GM18507 (cell line): ENCODE measurements at places on chromosomes 7 and 10.

DNA sequence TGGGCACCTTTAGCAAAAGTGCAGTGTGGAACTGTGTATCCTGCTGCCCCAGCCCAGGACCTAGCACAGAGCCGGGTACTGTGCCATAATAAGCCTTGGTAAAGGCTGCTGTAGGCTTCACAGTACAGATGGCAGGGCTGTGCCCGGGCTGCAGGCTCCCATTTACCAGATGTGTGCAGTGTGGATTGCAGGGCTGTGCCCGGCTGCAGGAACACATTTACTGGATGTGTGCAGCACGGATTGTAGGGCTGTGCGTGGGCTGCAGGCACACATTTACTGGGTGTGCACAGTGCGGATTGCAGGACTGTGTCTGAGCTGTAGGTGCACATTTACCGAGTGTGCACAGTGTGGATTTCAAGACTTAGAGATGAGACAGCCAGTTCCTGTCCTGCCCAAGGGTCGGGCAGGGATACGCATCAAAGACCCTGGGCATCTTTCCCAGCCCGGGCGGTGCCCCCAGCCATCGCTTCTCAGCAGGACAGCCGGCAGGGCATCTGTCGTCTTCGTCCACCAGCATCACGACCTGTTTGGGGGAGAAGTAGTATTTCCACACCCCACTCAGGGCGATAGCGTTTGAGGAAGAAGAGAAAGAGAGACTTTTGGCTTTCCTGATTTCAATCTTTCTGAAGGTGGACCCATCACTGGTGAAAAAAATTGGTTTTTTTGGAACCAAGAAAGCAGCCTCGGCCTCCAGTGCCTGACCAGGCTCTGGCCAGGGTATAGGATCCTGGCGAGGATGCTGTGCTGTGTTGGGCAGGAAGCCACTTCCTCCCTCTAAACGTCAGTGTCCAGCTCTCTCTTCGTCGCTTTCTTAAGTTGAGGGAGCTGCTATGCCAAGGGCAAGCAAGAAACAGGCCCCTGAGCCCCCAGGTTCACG, 180.8 kb downstream of the CUX1 start:
- DNase-seq = no peak

DNA sequence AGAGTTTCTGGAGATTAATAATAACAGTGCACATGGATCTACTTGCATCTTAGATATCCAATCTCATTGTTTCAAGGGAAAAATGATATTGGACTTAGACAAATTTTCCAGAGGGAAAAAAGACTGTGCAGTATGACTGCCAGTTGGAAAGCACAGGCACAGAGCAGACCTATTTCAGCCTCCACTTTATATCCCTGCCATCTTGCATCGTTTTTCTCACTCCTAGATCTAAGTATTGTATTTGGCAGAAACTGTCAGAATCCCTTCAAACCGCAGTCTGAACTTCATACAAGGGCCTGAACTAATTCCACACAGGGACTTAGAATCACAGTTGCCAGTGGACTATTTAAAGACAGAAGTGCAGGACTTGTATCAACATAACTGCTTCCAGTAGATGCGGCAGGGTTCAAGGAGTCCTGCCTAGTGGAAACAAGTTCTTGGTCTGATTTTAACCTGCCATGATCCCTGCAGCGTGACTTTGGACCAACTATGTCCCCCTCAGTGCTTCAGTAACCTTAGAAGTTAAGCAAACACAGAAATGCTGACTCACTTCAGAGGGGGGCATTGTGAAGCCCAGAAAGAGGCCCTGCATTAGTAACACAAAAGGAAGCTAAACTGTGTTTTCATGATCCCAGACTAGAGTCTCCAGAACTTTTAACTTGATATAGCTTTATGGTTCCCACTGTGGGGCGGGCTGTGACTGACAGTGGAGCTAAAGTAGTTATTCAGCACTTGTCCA, 95.7 kb upstream of the PALS2 start:
- DNase-seq = no peak

GRCh38 chr7:51263631-51264484, 52.8 kb downstream of the COBL start:
- no peak for DNase-seq

DNA sequence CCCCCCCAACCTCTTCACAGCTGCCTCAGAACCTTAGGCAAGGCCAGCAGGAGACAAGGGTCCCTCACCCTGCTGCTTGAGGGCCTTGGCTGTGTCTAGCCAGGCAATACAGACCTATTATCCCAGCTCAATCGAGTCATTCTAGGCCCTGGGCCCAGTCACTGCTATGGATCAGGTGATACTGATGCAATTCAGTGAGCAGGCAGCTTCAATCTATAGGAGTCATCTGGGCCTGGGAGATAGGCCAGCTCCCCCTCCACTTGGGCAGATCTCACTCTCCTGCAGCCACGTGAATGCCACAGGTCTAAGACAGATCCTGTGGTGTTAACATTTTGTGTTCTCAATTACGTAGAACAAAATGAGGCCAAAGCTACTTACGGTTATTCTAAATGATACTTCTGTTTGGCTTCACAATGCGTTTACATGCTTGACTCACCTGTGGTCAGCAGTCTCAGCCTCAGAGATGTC, 68.0 kb upstream of the LRRC4 start:
- no peak for DNase-seq

- no peak for DNase-seq
Measured at GRCh38 chr7:64947252-64948000, 43.4 kb downstream of the ZNF117 start.

- no peak for DNase-seq
Measured at GRCh38 chr10:113992471-113993011, 51.1 kb upstream of the ADRB1 start.

GRCh38 chr7:111869280-111869679, 307.0 kb upstream of the IMMP2L start:
- no peak for DNase-seq

GRCh38 chr10:11106621-11107374, 89.1 kb downstream of the CELF2 start:
- no peak for DNase-seq

- no peak for DNase-seq
Measured at GRCh38 chr10:75314570-75314969, 78.8 kb upstream of the COMTD1 start.

DNA sequence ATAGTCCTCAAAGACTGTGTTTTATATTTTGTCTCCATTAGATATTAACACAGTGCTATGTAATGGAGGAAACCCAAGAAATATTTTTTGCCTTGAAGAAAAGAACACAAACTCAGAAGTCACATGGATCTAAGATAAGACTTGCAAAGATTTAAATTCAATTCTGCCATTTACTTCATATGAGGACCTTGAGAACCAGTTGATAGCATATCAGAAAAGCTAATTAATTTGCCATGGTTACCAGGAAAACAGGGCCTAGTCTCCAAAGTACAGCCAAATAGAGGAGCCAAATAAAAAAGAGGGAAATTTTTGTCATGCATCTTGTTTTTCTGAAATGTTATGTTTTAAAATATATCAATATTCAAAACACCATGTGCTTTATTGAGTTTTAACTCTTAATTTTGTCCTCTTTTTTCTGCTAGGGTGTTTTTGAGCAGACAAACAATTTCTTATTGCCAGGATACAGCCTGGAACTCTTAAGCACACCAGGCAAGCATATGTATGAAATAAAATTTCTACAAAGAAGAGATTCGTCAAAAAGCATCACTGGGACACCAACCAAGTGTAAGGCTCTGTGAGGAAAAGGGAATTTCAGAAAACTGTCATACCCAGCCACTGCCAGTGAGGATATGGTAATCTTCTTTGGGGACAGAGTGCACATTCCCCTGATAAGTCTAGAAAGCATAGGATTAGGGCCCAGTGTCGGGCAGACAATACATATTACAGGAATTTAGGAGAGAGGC, 10.6 kb upstream of the TOMM7 start:
- no peak for DNase-seq

DNA sequence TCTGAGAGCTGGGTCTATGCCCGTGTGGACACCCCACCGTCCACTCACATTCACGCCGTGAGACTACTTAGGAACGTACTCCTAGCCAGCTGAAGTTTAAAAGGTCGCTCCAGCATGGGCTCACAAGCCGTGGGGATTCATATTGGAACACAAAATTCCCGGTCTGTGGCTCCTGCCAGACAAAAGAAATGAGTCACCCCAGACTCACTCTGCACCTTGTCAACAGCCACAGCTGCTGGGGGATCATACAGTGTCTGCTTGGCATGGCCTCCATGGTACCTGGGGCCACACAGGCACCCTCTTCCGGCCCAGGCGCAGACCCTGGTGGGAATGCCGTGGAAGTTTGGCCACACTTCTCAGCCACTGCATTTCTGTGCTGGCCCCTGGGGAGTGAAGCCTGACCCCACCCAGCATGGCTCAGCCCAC, 228.4 kb downstream of the DNAJB6 start:
- no peak for DNase-seq

- DNase-seq = no peak
Measured at GRCh38 chr10:12699258-12699700, 302.2 kb downstream of the CCDC3 start.

GRCh38 chr10:58887474-58887873, 289.0 kb upstream of the PHYHIPL start:
- no peak for DNase-seq

DNA sequence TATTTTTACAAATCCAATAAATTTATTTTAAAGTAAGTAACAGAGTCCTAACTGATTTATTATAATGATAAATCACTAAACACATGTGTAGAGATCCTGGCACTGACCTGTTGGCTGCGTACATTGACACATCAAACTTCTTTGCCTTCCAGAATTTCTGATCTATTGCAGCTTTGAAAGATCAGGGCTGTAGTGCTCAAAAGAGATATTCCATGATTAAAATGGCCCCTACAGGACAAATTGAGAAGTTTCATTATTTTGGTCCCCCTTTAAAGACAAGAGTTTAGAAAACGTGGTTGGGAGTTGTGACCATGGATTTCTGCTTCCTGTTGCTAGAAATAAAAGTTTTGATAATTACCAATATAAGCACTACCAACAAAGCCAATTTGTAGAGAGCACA, 87.7 kb upstream of the PDK4 start:
- no peak for DNase-seq

DNA sequence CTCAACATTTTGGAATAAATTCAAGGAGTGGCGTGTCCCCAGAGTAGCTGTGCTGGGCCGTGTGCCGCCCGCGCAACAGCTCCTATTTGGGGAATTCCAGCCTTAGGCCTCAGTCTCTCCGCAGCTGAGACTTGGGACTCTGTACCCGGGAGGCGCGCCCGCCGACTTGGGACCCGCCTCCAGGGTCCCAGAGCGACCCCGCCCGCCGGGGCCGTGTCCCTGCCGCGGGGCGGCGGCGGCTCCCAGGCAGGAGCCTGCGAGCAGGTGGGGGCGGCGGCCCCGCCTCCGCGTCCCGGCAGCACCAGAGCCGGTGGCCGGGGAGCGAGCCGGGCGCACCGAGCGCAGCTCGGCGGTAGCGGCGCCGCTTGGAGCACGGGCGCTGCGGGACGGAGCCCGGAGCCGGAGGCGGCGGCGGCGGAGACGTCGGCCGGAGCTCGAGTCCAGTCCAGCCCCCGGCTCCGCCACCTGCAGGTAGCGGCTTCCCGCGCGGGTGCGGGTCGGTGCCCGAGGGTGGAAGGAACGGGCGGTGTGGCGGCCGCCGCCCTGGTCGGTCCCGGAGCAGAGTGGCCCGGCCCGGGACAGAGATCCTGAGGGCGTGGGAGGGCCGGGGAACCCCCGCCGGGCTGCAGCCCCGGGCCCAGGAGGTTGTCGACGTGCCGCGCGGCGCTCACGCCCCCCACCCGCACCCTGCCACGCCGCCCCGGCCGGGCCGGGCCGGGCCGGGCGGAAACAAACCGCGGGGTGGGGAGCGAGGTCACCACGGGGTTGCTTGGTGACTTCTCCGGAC, at the start of gene WIPF3:
Gene WIPF3, plus strand, starts transcription at position 301 of the 787 bp plus-strand sequence. CDS start 28,217 bp downstream, outside the sequence.
- DNase-seq = no peak

GRCh38 chr7:128165927-128166420, 75.1 kb upstream of the LEP start:
- no peak for DNase-seq

DNA sequence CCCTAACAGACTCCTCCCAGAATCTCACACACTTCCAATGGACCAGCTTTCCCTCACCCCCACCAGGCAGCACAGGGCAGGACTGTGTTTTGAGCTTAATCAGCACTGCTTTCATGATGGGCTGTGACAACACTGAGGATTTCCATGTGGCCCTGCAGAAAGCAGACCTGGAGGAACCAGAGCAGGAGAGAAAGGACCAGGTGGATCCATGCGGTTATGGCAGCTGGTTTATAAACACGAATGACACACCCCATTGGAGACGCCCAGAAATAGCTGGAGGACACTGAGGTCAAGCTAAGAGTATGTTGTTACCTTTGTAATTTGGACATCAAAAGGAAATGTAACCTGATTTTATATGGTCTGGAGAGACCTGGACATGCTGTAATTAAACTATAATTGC, 31.7 kb upstream of the HERPUD2 start:
- DNase-seq = no peak

GRCh38 chr7:138066954-138067394, 9.3 kb upstream of the AKR1D1 start:
- DNase-seq = no peak

DNA sequence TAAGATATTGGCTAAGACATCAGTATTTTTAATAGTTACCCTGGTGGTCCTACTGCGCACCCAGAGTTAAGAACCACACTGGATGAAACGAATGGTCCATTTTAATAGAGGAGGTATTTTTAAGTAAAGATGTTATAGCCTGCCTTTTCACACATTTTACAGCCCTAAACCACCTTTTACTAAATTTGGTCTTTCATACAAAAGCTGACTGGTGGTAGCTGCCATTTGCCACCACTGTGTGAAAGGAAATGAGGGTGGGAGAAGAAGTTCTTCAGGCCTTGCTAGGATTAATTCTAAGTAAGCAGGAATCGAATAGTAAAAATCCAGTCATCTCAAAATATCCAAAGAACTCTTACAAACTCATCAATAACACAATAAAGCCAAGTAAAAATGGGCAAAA, 15.2 kb upstream of the APBB1IP start:
- DNase-seq = no peak
